ENCODE measurements at places on chromosomes 2 and 18.

- no peak for DNase-seq
Measured at GRCh38 chr18:77754475-77755044, 504.9 kb downstream of the GALR1 start.

DNA sequence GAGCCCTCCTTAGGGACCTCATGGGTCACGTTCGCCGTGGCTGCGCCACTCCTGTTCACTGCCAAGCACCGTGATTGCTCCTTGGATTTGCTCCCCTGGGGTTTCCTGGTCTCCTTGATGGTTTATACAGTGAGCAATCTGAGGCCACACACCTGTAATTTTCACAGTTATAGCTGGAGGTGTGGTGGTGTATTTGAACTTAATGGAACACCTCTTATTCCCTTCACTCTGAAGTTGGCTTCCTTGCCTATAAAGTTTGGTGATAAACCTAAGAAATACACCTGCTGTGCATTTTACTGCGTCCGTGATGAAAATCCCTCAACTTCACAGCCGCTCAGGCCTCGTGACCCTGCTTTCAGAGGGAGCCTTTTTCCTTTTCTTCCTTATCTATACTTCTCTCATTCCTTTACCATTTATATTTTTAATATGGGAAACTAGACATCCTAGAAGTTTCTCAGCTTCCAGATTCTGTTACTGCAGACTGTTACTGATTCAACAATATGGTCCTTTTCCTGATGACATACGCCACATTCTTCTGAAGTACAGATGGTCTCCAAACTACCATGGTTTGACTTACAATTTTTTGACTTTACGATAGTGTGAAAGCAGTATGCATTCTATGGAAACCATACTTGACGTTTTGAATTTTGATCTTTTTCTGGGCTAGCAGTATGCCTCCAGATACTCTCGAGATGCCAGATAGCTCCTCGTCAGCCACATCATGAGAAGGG, 8.6 kb downstream of the ATG4B start:
- DNase-seq = no peak

- no peak for DNase-seq
Measured at GRCh38 chr2:120105360-120105759, 92.5 kb downstream of the EPB41L5 start.

DNA sequence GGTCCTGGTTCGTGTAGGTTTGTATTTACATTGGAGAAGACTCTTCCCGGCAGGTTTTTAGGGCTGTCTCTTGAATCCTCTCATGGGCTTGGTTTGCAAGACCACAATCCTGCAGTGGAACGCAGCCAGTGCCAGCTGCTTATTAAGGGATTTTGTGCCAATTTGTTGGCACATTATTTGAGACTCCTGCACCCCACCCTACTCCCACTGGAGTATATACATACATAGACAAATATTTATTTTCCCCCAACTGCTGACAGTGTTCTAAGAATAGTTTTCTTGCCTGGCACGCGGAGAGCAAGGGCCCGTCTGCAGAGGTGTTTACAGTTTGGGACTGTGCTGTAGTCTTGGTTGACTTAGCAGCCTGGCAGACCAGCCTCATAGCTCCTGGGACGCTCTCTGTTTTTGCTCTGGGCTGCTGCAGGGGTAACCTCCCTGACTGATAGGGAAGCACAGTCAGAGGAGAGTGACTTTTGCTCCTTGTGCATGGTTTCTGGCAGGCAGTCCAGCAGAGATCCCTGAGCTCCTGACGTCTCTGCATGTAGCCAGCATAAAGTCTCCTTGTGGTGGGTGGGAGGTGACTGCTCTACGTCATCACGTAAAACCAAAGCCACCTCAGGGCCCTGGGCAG, 1.9 kb downstream of the LDLRAD4 start:
- DNase-seq = no peak

- no peak for DNase-seq
Measured at GRCh38 chr2:48450256-48450655, 79.7 kb upstream of the STON1 start.
